ENCODE measurements at places on chromosomes 2 and 18. TPM values are rescaled to one million over a fixed set of nuclear protein-coding genes. Genes with fewer than 3 reads are reported as not detected.
A peak's percentile ranks its signal among the peaks of the same experiment; 100 is the strongest.

GRCh38 chr2:168851674-168852320, 38.4 kb downstream of the SPC25 start:
- peak; percentile 92 for DNase-seq

- DNase-seq: no peak
Observed at GRCh38 chr2:231693956-231694355, 14.4 kb upstream of the PTMA start.

GRCh38 chr2:63855418-63856302, 14.0 kb downstream of the UGP2 start:
- DNase-seq: no peak

DNA sequence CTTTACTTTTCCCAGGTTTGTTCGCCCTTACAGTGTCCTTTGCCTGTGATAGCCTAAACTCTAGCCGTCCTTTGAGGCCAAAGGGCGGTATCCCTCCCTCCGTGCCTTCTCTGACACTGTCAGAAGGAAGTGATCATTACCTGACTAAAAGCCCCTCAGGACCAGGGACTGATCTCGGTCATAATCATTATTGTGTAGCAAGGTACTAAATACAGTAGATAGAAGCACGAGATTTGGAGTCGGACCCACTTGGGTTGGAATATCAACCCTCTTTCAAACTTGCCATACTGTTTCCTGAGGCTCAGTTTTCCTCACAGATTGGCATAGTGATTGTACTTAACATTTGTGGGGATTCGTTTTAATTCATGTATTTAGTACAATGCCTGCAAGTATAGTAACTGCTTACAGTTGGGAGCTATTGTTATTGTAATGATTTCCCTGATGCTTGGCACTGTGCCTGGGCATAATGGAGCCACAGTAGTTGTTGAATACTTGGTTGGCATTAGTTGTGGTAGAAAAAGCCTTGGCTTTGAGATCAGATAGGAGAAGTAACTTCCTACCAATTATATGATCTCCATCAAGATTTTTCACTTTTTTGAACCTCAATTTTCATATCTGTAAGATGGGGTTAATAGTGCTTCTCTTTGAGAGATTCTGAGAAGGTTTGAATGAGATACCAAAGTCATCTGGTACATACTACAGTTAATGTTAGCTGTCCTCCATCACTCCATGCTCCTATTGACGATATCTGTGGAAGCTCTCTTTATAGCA, 836 bp downstream of the STK11IP start:
- DNase-seq: no peak

- no peak for DNase-seq
Observed at GRCh38 chr2:232116852-232117251, 155.3 kb downstream of the DIS3L2 start.

DNA sequence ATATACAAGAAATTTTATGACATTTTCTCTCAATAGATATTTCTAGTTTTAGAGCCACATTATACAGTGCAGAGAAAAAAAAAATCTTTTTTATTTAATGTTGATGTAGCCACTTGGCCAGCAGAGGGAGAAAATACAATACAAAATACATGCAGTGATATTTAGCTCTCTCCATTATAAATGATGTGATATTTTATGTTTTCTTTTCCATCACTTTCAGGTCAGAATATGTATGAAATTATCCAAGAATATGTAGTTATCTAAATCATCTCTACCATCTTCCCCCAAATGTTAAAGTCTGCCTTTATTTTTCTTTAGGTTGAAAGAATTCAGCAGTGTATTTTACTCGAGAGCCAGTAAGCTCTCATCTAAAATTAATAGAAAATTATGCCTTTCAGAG, 533.6 kb upstream of the FSHR start:
- no peak for DNase-seq

The ODC1 gene
- 379 TPM for total RNA-seq

GRCh38 chr2:149132901-149133300, 94.4 kb downstream of the LYPD6B start:
- no peak for DNase-seq

The ASB18 gene
- total RNA-seq: not detected

GRCh38 chr2:76700894-76701293, 821.3 kb downstream of the LRRTM4 start:
- no peak for DNase-seq

The FEV gene
- 1.6 TPM for total RNA-seq

All from K562 (cell line).